ENCODE measurements at places on chromosomes 11 and 22.

- DNase-seq: no peak
These were observed 20.4 kb downstream of the RSPH14 start for GRCh38 chr22:23121424-23121823.

GRCh38 chr11:12319461-12319951, 57.9 kb upstream of the PARVA start:
- peak; percentile 67 for DNase-seq

GRCh38 chr11:113419454-113420003, 31.9 kb downstream of the ANKK1 start:
- no peak for DNase-seq

GRCh38 chr22:22069450-22070370, 87.1 kb upstream of the TOP3B start:
- no peak for DNase-seq

DNA sequence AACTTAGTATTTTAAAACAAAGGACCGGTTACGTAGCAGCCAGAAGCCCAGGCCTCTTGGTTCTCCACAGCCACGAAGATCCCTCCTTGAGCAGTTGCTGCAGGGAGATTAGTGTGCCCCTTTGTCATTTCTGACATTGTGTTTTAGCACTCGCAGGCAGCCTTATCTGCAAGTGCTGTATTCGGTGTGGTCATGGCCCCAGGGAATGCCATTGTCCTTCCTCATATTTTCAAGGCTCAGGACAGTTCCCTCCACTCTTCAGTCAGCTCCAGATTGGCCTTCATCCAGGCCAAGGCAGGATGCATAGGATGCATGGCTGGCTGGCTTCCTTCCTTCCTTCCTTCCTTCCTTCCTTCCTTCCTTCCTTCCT, 88.5 kb downstream of the ZBTB16 start:
- no peak for DNase-seq

DNA sequence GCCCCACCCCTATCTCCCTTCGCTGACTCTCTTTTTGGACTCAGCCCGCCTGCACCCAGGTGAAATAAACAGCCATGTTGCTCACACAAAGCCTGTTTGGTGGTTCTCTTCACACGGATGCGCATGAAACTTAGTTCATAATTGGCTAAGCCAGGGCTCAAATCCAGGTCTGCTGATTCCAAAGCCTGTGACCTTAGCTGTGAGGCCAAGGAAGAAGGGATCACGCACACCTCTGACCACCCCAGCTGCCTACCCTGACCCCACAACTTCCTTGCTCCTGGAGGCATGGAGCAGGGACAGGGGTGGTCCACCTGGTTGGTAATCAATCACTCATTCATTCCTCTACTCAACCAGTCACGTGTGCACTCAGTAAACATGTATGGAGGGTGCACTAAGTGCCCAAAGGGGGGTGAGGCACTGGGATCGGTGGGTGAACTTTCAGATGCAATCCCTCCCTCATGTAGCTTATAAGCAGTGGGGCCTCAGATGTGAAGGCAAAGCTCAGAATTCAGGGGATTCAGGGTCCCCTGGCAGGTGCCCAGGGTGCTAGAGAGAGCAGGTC, 10.3 kb downstream of the FXYD2 start:
- no peak for DNase-seq

- no peak for DNase-seq
These were observed 47.0 kb upstream of the ARHGAP42 start for GRCh38 chr11:100640071-100640470.

- DNase-seq: no peak
These were observed 78.5 kb downstream of the RPS6KA4 start for GRCh38 chr11:64437426-64437825.

DNA sequence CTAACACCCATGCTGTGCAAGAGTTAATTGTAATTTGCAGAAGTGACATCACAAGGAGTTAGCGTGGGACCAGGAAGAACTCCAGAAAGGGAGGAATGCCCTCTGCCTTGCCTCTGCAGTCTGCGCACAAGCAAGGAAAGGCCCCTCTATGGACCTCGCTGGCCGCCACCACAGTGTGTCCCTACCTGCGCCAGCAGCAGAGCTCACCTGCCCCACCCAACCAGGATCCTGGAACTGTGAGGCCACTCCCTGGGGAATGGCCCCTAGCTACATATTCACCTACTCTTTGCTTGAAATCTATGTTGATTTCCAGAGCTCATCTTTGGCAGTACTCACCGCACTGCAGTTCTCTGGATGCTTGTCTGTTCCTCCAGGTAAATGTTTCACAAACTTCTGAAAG, 72.0 kb upstream of the MTNR1B start:
- DNase-seq: no peak

DNA sequence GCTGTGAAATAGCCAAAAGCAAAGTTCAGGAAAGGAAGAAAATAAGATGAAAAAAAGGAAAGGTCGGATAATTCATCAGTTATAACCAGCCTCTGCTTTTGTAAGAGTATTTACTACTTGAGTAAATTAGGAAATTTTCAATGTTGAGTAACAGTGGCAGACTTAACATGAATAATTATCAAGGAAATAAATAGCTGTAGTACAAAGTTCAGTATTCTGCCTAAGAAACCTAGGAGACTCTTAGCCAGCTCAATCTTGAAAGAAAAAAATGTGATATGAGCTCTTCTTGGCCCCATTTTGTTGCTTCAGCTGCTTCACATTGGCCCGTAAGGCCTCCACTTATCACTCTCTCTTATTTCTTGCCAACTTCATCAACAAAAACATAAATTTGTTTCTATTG, 17.0 kb upstream of the DNAJB7 start:
- DNase-seq: no peak

GRCh38 chr22:38177044-38177443, 4.6 kb downstream of the PLA2G6 start:
- DNase-seq: no peak

DNA sequence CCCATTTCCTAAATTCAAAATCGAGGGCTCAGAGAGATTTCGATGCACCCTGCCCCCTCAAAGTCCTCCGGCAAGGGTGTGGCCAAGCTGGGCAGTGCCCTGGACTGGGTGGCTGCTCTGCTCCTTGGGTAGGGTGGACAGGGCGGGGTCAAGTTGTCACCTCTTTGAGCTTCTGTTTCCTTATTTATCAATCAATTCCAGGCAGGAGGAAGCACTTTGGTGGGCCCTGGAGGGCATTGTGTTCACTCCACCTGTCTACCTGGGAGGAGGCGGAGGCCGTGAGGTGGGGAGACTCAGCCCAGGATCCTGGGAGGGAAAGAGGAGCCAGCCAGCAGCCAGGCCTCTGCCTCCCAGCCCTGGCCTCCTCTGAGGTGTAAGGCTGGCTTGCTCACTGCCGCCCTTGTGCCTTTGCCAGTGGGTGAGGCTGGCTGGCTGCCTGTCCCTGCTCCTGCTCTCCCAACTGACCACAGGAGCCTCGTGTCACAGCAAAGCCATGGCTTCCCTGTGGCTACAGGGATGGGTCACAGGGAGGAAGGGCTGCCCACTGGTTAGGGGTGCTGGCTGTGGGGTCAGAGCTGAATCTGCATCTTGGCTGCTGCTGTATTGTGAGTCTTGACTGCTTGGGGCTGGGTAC, 25.5 kb upstream of the SHISAL1 start:
- DNase-seq: no peak

Measured in left renal cortex interstitium (tissue), 4 donors.